ENCODE measurements at places on chromosomes 12 and 14.

- no peak for DNase-seq
These were observed 9.6 kb downstream of the FAIM2 start for GRCh38 chr12:49893753-49894750.

DNA sequence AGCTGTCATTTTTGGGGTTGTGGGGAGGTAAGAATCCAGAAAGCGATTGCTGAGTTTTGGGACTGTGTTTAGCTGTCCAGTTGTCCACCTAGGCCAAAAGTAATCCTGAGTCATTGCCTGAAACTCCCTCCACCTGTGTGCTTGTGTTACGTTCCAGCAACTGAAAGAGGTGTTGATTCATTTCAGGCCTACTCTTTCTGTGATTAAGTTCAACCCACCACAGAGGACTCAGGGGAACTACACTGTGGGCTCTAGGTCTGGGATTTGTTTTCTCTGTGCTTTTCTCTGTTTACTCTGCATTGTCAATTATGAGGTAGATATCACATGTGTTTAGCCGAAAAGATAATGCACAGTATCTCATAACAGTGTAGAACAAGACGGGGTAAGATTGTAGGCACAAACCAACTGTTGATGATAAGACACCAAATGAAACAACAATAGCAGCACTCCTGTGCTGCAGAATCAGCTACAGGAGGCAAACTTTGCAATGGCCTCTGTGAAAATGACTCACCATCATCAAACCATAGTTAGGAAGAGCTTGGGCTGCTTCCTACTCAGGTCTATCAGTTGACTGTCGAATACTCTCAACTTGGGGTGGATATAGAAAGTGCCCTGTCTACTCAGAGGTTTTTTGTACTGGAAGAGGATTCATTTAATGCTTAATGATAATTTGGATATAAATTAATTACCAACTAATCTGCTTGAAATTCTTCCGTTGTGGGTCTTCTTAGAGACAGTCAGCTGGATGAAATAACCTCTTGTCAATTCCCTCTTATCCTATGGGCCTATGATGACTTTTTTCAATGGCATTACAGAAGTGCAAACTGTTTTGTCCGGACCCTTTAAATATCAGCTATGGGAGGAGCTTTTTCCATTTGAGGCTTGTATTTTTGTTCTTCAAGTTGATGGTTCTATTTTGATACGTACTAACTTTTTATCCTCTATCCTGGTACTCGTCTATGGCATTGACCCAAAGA, 385.9 kb downstream of the BMP4 start:
- no peak for DNase-seq

DNA sequence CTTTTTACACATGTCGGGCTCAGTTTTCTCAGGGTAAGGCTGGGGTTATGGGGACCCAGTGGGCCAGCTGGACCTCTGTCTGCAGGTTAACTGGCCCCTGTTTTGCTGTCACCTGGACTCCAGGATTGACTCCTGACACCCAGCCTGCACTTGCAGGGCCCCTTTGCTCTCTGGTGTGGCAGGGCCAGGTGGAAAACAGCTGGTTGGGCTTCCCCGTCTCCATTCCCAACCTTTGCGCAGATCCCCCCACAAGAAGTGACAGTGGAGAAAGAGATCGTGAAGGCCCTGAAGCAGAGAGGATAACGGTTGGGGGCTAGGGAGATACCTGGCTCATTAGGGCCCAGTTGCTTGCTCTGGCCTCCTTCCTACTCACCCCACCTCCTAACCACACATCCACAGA, 1.5 kb upstream of the PPP1R1A start:
- DNase-seq, result no peak

DNA sequence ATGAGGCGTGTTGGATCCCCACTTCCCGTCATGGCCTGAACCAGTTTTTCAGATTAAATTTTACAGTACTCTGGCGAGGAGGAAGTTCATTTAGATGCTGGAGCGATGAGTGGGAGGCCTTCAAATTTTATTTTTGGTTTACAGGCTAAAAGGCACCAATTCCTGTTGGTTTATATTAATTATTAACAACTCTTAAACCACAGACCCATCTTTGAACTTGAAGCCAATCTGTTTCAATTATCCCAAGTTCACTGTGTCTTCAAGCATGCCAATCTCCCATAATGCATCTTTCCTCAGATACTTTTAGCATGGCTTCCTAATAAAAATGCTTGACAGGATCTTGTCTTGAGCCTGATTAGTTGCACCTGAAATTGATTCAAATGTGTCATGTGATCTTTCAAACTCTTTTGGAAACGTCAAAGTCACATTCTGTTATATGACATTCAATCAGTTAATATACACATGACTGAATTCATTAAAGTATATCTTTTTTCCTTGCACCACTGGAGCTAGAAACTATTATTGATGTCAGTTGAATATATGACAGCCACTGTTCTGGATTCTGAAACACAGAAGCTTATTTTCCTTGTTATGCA, 641.7 kb upstream of the TMEM132C start:
- no peak for DNase-seq

DNA sequence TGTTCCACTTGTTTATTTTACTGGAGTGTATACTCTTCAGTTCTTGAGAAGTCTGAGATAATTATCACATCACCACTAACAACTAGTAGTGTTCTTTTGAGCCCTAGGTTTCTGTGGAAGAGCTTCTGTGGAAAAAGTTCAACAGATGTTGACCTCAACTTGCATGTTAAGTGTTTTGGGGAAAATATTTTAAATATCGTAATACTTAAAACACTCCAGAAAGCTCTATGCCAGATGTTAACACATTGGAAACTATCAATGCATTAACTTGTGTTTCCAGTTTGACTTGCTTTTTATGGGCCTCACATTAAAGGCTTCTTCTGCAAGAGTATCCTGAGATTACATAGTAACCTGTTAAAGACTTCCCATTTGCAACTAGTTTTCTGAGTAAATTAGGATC, 173.1 kb downstream of the DUSP6 start:
- DNase-seq, result no peak

DNA sequence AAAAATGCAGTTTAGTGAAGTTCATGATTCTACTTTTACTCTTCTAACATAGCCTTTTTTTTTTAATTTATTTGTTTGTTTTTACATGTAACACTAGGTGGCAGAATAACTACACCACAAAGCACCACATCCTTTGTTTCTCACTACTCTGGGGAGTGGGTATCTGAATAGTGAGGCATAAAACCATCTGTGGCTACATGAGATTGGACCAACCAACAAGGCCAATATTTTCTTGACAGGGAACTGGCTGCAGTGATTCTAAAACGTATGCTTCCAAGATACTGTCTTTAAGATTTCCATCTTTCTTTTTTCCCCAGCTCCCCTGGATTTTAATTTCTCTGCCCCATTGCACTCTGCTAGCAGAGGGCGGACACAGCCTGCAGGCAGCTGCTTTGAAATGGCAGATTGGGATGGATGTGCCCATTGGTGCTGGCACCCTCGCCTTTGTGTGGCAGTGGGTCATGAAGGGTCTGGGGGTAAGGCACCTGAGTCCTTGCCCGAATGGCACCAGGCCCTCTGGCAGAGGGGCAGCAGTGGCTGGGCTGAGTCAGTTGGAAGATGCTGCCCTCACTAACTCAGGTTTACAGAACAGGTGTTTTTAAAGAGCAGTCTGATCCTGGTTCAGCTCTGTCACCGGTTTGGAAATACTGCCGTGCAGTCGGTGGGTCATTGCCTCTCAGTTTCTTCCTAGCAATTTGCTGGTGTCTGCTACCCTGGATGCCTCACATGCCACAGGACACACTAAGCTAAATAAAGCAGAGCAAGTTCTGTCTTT, 429.1 kb downstream of the RAD51B start:
- DNase-seq, result peak; percentile 58

GRCh38 chr12:5493018-5493417, 61.1 kb downstream of the NTF3 start:
- no peak for DNase-seq

- DNase-seq, result peak; percentile 73
These were observed 4.5 kb downstream of the DHH start for GRCh38 chr12:49089821-49090773.

- no peak for DNase-seq
These were observed 300.8 kb downstream of the SSPN start for GRCh38 chr12:26496170-26496569.

GRCh38 chr14:38721822-38722431, 381.1 kb downstream of the SEC23A start:
- DNase-seq, result peak; percentile 61
